ENCODE measurements at places on chromosomes 1 and 21.
A peak's percentile ranks its signal among the peaks of the same experiment; 100 is the strongest.

GRCh38 chr1:207020065-207020708, 12.4 kb downstream of the C1orf116 start:
- DNase-seq = no peak

- DNase-seq = no peak
Observed at GRCh38 chr1:21261551-21262292, 28.5 kb downstream of the ECE1 start.

GRCh38 chr21:45280969-45281368, 6.7 kb downstream of the POFUT2 start:
- no peak for DNase-seq

DNA sequence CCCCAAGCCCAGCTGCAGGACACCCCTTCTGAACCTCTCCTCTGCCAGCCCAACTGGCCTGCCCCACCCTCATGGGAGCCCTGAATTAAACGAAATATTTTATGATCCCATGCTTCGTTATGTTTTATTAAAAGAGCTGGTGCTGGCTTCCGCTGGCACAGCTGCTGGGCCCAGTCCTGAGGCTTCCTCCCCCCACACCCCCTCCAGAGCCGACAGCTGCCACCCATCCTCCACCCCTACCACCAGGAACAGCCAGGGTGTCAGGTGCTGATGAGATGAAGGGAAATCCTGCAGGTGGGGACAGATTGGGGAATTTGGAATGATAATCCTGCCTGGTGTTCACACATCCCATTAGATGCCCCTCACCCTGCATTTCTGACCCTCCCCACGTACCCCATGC, 19.0 kb downstream of the IGSF21 start:
- no peak for DNase-seq

DNA sequence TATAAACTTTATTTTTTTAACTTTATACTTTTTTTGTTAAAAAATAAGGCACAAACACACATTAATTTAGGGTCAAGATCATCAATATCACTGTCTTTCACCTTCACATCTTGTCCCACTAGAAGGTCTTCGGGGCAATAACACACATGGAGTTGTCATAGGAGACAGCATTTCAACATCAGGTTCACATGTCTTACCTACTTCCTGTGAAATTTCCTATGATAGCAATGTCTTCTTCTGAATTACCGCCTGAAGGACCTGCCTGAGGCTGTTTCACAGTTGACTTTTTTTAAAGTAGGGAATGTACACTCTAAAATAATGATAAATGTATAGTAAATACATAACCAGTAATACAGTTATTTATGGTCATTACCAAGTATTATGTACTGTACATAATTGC, 559.4 kb downstream of the PLPP3 start:
- no peak for DNase-seq

- no peak for DNase-seq
Observed at GRCh38 chr1:206685334-206685768, 646 bp downstream of the MAPKAPK2 start.

GRCh38 chr1:54342288-54342687, 63.9 kb downstream of the SSBP3 start:
- DNase-seq = no peak

DNA sequence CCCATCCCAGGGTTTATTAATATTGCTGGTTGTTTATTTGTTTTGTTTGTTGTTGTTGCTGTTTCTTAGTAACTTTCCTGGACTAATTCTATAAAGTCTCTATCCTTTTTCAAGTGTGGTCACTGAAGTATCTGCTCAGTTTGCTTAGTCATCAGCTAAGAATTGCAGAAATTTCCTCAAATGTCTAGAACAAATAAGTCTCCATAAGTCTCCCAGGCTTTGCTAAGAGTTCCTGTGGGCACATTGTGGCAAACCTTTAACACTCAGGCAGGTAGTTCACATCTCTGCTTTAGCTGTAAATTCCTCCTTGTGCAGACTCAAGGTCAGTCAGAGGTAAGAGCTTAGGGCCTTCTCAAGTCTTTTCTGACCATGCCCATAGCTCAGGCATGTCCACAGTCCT, 38.9 kb upstream of the C1orf185 start:
- no peak for DNase-seq

DNA sequence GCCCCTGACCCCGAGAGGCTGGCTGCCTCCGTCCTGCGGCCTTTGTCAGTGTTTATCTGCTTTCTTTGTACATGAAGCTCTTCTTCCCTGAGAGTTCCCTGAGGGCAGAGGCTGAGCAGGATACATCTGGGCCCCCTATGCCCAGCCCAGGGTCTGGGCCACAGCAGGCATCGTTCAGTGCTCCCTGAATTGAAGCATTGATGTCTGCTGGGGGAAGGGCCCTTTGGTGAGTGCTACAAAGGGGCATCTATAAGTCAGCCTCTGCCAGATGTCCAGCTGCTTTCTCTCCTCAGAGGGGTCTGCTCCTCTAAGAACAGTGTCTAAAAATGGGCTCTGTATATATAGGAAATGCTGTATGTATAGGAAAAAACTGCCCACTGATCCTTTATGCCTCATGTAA, 2.1 kb downstream of the HEYL start:
- no peak for DNase-seq

DNA sequence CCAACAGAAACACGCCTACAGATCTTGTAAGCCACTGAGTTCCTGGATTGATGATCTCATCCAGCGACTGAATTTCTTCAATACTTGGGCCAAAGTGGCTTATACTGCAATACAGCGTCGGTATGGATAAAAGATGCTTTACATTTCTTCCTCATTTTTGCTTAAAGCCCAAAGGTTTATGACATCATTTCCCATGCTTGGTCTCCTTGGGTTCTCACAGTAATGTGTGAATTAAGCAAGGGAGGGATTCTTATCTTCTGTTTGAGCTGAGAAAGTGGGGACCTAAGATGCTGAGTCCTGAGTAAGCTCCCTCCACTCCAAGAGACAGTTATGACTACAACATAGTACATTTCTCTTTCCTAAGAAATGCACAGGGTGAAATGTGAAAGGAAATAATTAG, 39.5 kb downstream of the LBR start:
- no peak for DNase-seq

DNA sequence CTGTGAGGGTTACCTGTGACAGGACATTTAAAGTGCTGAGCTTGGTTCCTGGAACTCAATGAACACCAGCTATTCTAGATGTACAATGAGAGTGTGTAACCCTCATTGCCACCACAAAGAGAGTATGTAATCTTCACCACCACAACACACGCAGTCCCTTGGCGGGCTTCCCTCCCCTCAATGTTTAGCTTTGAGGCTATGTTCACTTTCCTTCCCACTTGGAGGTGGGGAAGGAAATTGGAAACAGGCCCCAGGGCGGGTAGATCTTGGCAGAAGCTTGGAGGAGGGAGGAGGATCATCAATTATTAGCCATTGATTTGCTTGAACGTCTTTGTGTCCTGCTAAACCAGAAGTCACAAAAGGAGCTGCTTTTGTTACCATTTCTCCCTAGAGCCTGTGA, 8.3 kb upstream of the COL16A1 start:
- no peak for DNase-seq

DNA sequence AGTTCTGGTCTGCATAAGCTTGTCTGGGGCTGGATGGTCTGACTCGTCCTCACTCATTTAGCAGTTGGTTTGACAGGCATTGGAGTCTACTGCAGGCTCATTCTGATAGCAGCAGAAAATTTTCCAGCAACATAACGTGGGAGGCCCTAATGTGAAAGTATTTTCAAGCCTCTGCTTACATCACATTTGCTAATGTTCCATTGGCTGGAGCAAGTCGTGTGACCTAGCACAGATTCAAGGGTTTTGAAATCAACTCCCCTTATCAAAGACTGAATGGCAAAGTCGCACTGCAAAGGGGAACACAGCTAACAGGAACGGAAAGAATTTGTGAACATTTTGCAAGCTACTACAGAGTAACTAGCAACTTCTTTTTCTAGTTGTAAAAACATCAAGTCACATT, 2.3 kb upstream of the USH2A start:
- no peak for DNase-seq

GRCh38 chr1:241934866-241935265, 22.7 kb upstream of the BECN2 start:
- no peak for DNase-seq

DNA sequence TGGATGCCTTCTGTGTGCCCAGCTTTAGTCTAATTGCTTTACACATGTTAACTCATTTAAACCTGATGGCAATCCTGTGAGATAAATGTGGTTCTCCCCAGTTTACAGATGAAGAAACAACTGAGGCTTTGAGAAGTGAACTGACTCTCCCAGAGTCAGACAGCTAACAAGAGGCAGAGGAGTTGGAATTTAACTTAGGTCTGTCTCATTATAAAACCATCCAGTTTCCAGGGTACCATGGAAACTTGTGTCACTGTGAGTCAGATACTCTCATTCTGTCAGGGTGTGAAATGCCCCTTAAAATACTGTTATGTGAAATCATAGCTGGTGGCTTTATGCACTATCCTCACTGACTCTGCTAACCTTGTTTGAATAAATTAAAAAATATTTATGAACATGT, 206.6 kb downstream of the PBX1 start:
- DNase-seq = no peak

- no peak for DNase-seq
Observed at GRCh38 chr1:17134724-17135123, 15.5 kb upstream of the PADI2 start.

GRCh38 chr1:179175011-179175841, 54.3 kb downstream of the ABL2 start:
- no peak for DNase-seq

DNA sequence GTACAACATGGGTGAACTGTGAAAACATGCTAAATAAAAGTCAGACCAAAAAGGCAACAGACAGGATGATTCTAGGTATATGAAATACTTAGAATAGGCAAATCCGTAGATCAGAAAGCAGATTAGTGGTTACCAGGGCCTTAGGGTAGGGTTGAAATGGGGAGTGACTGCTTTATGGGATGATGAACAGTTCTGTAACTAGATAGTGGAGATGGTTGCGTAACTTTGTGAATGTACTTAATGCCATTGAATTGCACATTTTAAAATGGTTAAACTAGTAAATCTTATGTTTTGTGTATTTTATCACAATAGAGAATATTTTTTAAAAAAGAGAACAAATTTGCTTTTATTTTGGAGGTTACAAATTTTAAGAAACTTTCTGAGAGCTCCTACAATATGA, 17.4 kb downstream of the ZNF326 start:
- no peak for DNase-seq

- no peak for DNase-seq
Observed at GRCh38 chr1:36721261-36721660, 238.5 kb upstream of the CSF3R start.

DNA sequence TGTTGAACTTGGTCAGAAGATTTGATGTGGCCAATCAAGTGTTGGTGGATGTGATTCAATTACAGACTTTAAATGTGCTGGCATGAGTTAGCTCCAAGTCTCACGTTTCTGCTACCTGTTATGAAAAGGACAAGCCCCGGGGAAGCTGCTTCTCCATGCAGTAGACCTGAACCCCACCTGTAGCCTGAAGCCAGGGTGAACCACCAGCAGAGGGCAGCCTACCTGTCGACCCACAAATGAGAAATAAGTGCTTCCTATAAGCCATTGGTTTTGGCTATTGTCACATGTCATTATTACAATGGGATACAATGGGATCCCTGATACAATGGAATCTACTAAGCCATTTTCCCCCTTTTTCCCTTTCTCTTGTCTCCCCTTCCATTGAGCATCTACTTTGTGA, 230.2 kb downstream of the PRDM2 start:
- no peak for DNase-seq

- DNase-seq = peak; percentile 18
Observed at GRCh38 chr1:24321697-24322469, 2.7 kb downstream of the GRHL3 start.

GRCh38 chr1:41537251-41537650, 52.8 kb upstream of the EDN2 start:
- no peak for DNase-seq

- no peak for DNase-seq
Observed at GRCh38 chr21:28793043-28793442, 199.6 kb downstream of the LTN1 start.

DNA sequence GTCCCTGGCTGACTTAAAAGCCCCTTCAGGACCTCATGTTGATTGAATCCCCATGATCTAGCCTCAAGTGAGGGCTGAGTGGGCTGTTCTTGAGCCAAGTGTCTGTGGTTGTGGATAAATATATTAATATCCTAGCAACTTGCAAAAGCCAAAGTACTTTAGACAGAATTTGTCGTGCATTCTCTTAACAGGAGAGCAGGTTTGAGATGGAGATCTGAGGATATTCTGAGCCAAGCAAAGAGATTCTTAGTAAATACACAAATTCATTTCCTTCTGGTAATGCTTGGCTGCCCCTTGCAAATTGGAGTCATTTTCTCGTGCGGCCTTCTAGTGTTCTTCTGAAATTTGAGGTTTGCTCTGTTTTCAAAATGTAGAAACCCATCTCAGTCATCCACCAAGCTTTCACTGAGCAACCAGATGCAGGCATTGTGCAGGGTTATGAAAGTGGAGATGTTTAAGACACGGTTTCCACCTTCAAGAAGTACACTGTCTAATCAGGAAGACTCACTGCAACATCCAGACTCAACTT, 242.1 kb upstream of the JUN start:
- no peak for DNase-seq

- DNase-seq = no peak
Observed at GRCh38 chr1:170836141-170836540, 99.2 kb upstream of the MROH9 start.

DNA sequence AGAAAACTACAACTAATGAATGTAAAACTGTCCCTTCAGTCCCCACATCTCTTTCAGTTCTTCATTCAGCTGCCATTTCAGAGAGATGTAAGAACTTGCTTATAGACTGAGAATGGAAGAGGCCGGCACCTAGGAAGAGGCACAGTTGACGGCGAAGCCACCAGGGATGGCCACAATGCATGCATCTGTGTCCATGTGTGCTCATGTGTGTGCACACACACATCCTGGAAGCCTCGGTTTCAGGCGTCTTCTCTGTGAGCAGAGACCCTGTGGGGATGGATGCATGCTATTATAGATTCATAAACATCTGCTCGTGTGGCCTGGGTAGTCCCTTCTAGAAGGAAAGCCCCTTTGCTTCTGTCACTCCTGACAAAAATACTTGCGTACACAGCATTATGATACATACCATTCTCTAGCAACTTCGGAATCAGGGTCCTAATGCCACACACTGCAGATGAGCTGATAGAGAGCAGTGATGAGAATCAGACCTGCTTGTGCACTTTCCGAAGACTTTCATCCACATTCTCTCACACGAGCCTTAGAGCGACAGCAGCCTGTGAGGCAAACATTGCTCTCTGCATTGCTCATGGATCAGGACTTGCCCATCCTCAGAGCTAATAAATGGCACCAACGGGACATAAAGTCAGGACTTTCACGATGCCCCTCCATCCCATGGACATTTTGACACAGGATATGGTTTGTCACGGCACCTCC, 12.4 kb upstream of the GPR61 start:
- DNase-seq = no peak
